ENCODE measurements at places on chromosomes 2 and 18.

DNA sequence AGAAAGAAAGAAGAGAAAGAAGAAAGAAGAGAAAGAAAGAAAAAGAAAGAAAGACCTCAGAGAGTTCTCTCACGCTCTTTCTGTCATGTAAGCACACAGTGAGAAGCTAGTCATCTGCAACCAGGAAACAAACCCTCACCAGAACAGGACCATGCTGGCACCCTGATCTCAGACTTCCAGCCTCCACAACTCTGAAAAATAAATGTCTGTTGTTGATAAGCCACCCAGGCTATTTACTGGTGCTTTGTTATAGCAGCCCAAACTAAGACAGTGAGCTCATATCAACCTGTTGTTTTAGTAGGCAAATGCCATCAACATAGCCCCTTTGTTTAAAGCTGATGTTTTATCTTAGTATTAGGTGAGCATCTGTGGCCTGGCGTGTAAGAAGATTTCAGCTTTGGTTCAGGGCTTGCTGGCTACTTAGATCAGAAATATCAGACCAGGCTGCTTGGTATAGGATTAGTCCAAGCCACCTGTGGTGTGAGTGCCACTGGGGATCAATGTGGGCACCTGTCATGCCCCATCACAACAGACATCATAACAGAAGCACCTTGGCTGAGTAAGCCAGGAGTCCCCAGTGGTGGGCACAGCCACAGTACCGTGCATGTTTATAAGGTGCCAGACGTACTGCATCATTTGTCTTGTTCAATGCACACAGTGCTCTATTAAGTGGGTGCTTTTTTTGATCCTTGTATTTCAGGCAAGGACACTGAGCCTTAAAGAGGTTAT is 94.4 kb downstream of the LBH start:
- no peak for DNase-seq

- DNase-seq: no peak
Observed at GRCh38 chr2:8547284-8548064, 134.4 kb upstream of the ID2 start.

- no peak for DNase-seq
Observed at GRCh38 chr2:122799391-122799790, 1043.9 kb downstream of the TSN start.

DNA sequence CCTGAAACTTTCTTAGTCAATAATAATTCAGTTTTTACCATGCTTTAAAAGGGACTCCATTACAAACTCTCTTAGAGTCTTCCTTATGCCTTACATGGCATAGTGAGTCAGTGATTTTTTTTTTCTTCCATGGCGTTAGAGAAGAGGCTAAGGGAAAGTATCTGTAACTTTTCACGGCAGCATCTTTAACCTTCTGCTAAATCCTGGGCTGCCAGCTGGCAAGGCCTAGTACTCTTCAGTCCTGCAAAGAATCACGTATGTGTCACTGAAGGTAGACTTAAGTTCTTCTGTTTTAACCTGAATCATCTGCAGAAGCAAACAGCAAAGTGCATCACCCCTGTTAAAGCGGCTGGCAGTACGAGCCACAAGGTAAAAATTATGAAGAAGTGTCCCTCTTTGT is 286.3 kb upstream of the FN1 start:
- no peak for DNase-seq

GRCh38 chr2:167869200-167869599 is 378.2 kb downstream of the STK39 start:
- no peak for DNase-seq

- DNase-seq: no peak
Observed at GRCh38 chr2:172484253-172484652, 56.9 kb downstream of the ITGA6 start.

DNA sequence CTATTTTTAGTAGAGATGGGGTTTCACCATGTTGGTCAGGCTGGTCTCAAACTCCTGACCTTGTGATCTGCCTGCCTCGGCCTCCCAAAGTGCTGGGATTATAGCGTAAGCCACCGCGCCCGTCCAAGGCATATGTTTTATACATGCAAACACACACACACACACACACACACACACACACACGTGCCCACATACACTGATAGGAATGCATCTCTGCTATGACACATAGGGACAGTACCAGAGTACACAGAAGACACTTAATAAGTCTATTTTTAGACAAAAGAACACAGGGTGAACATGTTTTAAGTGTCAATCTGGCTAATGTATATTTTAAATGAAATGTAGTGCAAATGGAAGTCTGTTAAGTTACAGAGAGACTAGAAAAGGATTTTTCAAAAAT is 10.7 kb upstream of the RNF103 start:
- no peak for DNase-seq

DNA sequence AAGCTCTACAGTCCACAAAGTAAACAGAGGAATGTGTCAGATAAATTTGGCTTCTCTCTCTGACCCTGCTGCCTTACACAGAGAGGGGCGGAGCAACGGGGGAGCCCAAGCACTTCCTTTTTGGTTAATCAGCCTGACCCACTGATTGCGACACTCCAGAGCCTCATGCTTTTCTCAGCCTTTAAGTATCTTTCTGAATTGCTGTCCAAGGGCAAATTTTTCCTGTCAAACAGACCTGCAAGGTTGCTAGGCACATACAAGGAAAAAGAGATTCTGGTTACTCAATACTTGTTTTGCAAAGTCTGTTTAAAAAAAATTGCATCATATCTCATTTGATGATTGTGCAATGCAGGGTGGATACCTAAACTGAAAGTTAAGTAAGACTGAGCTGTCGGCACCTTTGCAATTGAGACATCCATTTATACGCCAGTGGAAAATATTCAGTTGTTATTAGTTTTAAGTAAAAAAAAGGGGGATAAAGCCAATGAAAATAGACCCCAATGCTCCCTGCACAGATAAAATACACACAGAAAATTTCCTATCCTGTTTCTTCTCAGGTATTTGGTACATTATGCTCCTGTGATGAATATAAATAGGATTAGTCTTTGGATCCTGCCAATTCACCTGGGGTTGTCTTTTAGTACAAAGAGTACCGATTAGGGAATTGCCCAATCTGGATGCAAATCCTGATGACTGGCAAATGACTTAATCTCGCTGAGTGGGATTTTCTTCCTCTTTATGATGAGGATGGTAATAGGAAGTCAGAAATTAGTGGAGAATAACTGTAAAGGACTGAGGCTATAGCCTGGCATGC is 260.2 kb upstream of the TRIB2 start:
- peak; percentile 2 for DNase-seq

DNA sequence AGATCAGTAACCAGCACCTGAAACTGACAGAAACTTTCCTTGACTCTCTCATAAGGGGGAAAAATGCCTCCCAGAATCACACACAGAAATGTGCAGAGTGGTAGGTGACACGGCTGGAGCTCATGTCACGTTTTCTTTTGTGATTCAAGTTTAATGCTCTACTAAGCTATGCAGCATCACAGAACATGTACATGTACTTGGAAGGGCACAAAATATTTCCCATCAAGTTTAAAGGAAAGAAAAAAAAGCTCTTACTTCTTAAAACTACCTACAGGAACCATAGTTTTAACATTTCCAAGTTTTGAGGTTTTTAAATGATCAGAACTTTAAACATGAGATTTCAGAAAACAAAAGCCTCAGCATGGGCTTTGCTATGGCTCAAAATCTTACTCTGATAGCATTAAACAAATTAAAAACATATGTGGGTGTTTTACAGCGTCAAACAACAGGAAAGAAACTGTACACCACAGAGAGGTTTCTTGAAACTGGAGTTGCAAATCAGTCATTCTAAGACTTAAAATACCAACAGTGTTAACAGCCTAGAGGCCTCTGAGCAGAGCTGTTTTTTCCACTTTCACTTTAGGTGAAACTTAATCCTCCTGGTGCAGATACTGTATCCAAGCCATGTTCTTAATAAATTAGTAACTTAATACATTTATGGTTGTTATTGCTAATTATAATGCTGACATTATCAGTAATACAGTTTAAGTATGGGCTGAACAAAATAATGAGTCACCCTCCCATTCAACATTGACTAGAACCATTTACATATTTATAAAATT is 30.1 kb downstream of the MBP start:
- no peak for DNase-seq

DNA sequence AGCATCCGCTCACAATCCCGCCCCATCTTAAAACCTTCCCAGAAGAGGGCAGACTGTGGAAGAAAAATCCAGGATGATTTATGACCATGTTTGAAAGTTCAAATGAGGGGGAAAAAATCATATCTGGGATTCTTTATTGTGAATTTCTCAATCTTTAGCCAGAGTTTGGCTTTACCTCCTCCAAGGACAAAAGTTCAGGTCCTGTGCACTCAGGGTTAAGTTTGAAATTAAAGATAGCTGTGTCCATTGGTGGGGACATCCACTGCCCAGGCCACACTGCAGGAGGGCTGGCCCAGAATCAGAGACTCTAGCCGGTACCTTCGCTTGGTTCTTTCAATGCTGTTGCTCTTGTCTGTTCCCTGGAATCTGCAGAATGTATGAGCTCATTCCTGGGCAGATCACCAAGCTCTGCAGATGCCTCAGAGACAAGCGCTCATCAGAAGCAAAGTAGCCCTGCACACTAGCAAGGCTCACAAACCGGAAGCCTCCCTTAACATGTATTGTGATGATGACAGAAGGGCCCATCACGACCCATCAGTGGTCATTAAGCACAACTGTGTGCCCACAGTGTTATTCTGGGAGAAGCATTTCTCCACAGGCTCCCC is 375.3 kb upstream of the KLHL29 start:
- DNase-seq: no peak

- no peak for DNase-seq
Observed at GRCh38 chr18:32777049-32777448, 4.2 kb upstream of the KLHL14 start.

- DNase-seq: no peak
Observed at GRCh38 chr2:191376981-191377629, 131.9 kb downstream of the MYO1B start.

GRCh38 chr2:31192396-31192795 is 24.9 kb downstream of the CAPN14 start:
- no peak for DNase-seq
